ENCODE measurements at places on chromosomes 11 and 22.
A peak's percentile ranks its signal among the peaks of the same experiment; 100 is the strongest.

GRCh38 chr11:36411202-36411640 is 98.9 kb downstream of the TRAF6 start:
- no peak for DNase-seq

DNA sequence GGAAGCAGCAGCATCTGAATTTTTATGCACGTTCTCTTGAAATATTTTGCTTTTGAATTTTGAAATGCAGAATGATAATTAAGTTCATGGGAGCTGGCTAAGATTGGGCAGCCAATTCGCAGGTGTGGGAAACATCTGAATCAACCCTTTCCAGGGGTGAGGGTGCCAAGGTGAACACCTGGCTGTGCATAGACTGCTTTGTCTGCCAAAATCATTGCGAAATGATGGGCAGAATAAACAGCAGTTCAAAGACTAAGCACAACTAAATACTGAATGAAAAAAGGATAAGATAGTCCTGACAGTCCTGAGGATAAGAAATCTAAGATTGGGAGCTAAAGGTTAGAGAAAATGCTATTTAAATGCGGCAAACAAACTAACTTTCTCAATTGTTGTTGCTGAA is 813.3 kb upstream of the RAG2 start:
- no peak for DNase-seq

DNA sequence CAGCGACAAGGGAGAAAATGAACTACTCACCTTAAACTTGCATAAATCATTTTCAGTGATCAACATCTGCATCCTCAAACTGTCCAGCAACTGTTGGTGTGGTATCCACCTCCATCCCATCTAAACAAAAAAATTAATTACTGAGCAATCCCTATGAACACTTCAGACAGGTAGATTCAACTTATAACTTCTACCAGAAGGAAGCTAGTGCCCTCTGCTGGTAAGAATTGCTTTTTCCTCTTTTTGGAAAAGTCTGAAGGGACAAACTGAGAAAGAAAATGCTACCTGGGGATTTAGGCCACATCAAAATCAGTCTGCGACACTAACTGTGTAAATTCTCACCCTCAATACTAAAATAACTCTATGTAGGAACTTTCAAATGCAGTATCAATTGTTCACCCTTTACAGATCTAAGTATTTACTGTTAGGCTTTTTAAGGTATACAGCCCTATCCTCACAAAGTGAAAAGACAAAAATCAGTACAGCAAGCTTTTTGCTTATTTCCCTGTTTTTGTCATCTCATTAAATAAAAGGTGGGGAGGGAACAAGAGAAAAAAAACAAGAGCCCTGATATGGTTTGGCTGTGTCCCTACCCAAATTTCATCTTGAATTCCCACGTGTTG is 17.9 kb downstream of the CLNS1A start:
- no peak for DNase-seq

- no peak for DNase-seq
Measured at GRCh38 chr11:61742391-61742790, 10.0 kb upstream of the MYRF start.

DNA sequence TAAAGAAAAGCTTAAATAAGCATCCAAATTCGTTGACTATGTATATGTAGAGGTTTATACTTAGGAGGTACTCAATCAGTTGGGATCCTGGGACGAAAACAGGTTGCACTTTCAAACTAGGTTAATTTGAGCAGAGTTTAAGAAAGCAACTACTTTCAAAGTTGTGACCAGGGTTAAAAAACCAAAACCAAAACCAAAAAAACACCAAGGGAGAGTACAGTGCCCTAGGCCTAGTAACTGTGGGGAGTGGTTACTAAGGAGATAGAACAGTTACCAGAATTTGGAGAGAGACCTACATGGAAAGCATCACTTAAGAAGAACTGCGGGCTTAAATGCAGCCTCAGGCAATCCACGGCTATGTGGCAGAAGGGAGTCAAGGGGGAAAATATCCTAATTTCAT is 148.3 kb downstream of the JRKL start:
- DNase-seq, result no peak

- DNase-seq, result no peak
Measured at GRCh38 chr11:110471371-110471770, 41.6 kb downstream of the FDX1 start.

GRCh38 chr22:32533265-32534111 is 58.9 kb downstream of the FBXO7 start:
- no peak for DNase-seq

DNA sequence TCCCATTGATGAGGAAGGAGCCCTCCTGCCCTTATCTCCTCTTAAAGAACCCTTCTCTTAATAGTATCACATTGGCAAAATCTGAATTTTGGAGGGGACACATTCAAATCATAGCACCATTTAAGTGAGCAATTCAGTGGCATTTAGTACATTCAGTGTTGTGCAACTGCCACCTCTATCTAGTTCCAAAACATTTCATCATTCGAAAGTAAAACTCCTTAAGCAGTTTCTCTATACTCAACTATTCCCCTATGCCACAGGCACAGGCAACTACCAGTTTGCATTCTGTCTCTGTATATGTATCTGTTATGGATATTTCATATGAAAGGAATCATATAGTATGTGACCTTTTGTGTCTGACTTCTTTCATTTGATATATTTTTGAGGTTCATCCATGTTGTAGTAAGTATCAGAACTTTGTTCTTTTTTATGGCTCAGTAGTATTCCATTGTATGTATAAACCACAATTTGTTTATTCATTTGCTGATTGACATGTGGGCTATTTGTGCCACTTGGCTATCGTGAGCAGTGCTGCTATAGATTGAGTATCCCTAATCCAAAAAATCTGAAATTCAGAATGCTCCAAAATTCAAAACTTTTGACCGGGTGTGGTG is 22.9 kb downstream of the FAR1 start:
- DNase-seq, result no peak

DNA sequence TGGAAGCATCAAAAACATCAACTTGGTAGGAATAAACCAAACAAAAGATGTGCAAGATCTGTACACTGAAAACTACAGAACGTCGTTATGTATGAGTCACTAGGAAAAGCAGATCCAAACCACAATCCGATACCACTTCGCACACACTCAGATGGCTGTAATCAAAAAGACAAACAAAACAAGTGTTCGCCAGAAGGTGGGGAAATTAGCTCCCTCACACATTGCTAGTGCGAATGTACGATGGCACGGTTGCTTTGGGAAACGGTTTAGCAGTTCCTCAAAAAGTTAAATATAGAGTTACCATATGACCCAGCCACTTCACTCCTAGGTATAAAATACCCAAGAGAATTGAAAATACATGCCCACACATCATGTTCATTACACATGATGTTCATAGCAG is 14.8 kb upstream of the CARD10 start:
- DNase-seq, result no peak

- no peak for DNase-seq
Measured at GRCh38 chr22:35212009-35212408, 45.3 kb upstream of the HMGXB4 start.

- no peak for DNase-seq
Measured at GRCh38 chr11:635945-636510, 1.0 kb upstream of the DRD4 start.

DNA sequence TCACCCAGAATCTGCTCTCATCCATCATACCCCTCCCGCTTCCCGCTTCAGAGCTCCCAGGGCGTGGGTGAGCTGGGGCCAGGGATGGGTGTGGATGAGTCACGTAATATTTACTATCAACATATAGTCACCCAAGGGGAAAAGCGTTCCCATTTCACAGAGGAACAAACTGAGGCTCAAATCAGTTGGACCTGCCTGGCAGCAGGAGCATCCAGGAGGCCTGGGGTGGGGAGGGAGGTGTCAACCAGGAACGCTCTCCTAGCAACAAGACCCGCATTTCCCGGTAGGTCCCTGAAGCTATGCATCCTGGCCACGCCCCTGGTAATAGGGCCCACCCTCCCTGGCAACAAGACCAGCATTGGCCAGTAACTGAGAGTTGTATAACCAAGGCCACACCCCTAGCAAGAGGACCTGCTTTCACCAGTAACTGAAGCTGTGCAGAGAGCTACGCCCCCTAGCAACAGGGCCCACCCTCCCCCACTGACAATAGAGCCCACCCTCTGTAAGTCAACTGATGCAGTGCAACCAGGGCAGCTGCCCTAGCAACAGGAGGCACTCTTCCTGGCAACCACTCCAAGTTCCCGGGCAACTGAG is 32.7 kb upstream of the TXNRD2 start:
- DNase-seq, result peak; percentile 35

DNA sequence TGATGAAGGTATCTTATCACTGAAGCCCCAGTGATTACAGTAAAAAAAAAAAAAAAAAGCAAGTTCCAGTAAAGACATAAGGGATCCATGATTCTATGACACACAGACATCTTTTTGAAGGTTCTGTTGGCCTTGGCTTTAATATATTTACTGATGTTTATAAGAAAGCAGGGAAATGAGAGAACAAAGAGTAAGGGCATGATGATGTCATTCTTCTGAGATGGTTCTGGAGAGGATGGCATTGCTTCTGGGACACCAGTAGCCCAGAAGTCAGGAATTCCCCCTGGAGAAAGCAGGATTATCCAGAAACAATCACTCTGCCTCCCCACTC is 233.6 kb downstream of the FAM76B start:
- no peak for DNase-seq
